AG04450 (cell line): ENCODE measurements at places on chromosomes 3 and 15.

DNA sequence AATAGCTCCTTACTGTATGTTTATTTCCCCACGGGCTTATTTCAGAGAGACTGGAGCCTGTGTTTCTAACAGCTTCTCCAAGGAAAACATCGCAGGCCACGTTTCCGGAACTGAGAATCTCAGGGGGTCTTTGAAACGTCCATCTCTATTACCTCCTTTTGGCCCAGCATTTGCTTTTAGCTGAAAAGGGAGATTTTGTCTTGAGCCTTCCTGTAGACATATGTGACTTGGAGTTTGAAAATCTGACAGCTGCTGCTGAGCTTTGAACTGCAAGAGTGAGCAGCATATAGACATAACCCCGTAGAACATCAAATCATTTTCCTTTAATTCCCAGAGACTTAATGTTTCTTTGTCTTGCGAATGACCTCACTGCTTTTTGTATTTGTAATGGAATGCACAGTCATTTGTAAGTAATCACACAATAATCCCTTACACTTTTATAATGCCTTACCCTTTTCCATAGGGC, 54.6 kb downstream of the LPP start:
- DNase-seq = peak; percentile 30

DNA sequence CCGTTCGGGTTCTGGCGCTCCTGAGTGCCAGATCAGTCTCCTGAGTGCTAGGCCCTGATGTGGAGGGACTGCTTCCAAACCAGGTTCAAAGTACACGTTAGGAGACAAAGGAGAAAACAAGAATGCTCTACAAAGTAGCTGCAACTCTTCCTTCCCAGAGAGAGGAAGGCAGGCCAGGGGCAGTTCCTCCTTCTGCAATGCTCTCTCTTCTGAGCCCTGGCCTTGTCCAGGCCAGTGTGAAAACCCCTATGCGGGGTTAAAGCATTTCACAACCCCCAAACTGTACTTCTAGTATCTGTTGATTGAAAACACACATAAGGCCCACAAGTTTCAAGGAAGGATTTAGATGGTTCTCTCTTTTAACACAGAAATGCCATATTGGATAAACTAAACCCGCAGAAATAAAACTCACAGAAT, 9.7 kb upstream of the CALML4 start:
- no peak for DNase-seq

DNA sequence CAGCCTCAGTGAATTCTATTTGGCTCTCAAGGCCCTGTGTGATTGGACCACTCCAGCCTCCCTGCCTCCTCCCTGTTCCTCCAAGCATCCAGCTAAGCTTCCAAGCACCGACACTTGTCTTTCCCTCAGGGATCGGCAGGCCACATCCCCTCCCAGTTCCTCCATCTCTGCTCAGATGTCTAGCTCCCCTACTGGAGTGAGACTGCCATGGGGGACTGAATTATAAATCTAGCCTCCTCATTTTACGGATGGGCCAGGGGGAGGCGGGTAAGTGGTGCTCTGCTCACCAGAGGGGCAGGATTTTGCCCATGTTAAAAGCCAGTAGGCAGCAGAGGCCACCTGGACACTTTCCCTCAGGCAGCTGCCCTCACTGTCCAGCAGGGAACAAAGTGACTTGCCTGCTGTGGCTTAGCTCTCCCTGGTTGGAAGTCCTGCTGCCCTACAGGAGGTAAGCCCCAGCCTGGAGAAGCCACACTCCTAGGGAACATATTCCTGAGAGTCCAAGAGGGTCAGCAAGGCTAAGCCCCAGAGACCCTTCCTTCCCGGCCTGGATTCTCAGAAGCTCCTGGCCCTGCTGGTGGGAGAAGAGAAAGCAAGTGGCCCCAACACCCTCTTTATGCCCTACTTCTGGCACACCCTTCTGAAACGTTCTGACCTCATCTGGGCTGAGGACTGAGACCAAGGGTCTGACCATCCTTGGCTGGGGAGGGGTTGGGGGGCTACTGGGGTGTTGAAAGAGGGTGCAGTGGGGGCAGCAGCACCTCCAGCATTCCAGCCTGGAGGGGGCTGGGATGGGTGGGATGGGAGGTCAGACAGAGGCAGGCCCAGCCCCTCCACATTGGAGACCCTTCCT, 9.1 kb upstream of the HHATL start:
- DNase-seq = no peak

GRCh38 chr3:188869628-188870027, 302.1 kb upstream of the TPRG1 start:
- no peak for DNase-seq

- no peak for DNase-seq
Measured at GRCh38 chr3:29153811-29154210, 127.1 kb upstream of the RBMS3 start.

GRCh38 chr3:188819939-188820338, 351.8 kb upstream of the TPRG1 start:
- no peak for DNase-seq

DNA sequence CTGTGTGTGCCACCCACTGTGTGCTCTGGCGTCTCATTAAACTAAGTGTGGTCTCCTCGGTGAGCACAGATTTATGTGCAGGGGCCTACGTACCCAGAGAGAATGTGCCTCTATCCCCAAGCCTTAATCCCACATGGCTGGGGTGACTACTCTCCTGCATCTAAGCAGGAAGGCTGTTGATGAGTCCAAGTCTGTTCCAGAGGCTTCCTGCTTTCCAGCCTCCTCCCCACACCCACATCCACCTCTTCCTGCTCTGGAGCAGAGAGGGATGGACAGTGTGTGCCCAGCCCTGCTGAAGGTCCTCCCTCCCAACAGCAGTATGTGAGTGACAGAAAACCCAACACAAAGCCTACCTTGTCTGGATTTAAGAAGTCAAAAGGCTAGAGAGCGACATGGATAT, 38.8 kb upstream of the BCL2L10 start:
- DNase-seq = no peak

DNA sequence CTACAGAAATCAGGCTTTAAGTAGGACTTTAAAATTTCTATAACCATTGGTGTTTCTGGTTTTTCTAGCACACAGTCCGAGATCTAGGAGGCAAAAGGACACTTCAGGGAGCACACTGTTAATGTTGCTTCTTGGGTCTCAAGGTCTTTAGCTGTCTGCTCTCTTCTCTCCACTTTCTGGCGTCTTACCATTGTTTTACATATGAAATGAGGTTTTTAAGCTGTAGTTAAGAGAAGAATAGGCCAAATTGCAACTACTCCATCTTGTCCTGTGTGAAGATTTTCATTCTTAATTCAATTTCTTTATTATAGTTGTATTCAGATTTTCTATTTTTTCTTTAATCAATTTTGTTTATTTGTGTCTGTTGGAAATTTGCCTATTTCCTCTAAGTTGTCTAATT, 151.4 kb downstream of the WNT7A start:
- no peak for DNase-seq

DNA sequence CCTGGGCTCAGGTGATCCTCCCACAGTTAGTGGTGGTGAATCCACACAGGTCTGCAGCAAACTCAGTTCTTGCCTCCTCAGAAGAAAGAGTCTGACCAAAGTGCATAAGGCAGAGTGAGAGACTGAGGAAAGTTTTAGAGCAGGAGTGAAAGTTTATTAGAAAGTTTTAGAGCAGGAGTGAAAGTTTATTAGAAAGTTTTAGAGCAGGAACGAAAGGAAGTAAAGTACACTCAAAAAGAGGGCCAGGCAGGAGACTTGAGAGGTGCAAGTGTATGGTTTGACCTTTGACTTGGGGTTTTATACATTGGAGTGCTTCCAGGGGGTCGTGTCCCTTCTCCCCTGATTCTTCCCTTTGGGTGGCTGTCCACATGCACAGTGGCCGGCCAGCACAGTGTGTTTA, 84.2 kb downstream of the LSM3 start:
- no peak for DNase-seq

DNA sequence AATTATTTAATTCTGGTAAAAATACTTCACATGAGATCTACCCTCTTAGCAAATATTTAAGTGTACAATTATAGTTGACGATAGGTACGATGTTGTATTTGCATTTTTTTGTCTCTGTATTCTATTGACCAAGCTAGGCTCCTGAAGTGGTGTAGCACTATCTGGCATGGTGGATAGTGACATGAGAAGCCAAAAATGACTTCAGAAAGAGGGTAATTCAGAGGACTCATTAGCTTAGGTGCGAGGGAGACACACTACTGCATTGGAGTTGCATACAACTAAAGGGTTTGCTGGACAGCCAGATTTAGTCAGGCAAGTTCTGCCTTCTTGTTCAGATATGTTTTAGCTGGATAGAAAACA, 50.6 kb downstream of the KBTBD8 start:
- no peak for DNase-seq

- DNase-seq = no peak
Measured at GRCh38 chr3:153574445-153574844, 412.4 kb downstream of the RAP2B start.

DNA sequence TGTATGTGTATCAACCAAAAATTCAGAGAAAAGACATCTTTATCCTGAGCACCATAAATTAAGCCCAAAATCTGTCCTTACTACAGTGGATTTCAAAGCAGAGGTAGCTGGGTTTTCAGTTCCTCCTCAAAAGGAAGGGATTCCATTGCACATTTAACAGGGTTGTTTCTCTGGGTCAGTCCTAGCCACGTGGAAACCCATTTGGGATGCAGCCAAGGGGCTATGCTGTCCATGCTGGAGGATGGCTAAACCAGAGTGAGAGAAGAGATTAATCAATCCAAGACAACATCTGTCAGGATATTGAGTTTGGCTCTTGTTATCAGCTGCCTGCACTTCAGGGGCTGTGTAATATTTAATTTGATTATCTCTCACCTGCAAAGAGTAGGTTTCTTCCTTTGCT, 28.1 kb downstream of the LSAMP start:
- no peak for DNase-seq

DNA sequence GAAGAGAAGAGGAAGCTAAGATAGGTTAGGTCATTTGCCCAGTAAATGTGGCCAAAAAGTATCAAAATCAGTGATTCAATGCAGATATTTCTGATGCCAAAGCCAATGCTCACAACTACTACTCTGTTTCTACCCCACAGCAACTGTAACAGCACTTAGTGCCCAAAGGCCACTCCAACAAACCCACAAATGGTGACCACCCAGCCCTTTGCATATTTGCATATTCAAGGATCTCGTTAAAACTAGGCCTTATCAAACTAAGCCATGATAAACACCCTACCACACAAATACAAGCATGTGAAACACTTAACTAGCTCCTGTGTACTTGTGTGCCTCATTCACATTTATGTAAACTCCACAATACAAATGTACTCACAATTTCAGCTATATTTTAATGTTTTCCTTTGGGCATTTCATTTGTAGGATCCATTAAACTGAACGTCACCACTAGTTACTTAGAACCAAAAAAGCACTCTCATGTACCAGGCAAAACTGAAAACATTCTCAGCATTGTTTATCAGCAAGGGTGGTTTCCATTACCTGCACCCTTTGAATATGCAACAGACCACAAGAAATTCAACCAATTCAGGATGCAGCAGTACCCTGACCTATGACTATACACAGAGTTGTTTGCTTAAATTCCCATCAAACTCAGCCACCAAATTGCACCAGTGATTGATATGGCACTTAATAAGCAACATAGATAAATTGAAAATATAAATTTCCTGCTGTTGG, 111.2 kb upstream of the STT3B start:
- no peak for DNase-seq

DNA sequence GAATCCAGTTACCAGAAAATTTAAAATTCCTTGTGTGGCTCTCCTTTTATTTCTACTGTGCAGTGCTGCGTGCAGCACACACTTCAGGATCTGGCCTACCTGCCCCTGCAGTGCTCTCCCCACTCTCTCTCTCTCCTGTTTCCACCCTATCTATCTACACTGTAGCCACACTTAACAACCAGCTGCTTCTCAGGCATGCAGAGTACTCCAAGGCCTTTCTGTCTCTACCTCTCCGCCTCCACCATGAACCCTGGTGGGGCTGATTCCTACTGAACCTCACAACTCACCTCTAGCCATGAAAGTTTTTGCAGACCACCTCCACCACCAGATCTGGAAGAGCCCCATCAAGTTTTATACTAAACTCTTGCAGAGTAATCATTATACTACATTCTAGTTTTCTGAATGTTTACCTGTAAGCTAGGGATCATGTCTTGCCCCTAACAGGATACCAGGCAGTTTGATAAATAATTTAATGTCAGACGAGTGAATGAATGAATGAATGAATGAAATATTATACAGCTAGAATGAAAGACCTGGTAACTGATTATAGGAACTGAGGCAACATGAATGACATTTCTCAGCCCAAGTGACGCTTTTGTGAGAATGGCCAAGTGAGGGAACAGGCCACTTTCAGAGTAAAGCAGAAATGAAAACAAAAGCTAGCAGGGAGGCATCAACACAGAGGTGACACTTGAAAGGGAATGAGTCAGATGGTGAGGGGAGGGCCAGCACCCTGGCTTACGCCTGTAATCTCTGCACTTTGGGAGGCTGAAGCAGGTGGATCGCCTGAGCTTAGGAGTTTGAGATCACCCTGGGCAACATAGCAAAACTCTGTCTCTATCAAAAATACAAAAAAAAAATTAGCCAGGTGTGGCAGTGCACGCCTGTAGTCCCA, 363.5 kb downstream of the FOXP1 start:
- DNase-seq = no peak

- DNase-seq = no peak
Measured at GRCh38 chr3:59878038-59878427, 828.2 kb upstream of the CFAP20DC start.

GRCh38 chr15:40956541-40956982, 3.3 kb downstream of the CHAC1 start:
- DNase-seq = no peak

- peak; percentile 59 for DNase-seq
Measured at GRCh38 chr3:111967651-111968274, 11.1 kb upstream of the ABHD10 start.

- DNase-seq = no peak
Measured at GRCh38 chr15:70225416-70225815, 127.7 kb upstream of the TLE3 start.

GRCh38 chr3:57068437-57069089, 8.1 kb downstream of the SPATA12 start:
- no peak for DNase-seq

DNA sequence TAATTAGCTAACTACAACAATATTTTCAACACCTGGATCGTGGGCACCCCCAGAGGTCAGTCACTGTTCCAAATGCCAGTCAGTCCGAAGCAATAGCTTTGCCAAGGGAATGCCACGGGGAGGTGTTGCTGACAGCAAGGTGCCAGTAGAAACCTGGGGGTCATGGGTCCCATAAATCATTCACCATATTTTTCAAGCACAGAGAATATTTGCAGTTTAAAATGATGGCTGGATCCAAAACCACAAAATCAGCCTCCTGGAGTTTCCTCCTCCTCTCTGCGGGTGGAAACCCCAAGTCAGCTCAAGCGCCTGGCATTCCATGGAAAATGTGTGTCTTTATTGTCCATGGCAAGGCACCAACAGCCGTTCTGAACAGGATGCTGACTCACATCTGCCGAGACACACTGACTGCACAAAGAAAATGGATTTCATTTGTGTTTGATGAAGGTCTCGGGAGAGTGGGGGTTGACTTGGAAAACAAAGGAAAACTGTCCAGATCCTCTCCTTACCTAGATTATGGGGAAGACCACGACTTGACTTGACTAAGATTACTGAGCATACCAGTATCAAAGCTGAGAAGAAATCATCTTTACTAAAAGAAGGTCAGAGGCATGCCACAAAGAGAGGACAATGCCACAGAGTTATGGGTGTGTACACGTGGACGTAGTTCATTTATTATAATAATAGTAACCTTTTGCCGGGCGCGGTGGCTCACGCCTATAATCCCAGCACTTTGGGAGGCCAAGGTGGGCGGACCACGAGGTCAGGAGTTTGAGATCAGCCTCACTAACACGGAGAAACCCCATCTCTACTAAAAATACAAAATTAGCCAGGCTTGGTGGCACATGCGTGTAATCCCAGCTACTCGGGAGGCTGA, 26.4 kb downstream of the ANXA2 start:
- DNase-seq = peak; percentile 94

- no peak for DNase-seq
Measured at GRCh38 chr15:63012444-63012843, 30.1 kb upstream of the TPM1 start.

- no peak for DNase-seq
Measured at GRCh38 chr15:45110256-45110820, 3.6 kb downstream of the DUOX2 start.
